Endothelial cell (in vitro differentiated cells): ENCODE measurements at places on chromosomes 5 and 9. TPM values are rescaled to one million over a fixed set of nuclear protein-coding genes. Genes with fewer than 3 reads are reported as not detected.

FOXD4L3 gene
- total RNA-seq: not detected

OTP gene
- total RNA-seq: not detected

GRCh38 chr5:40202814-40203440, 476.8 kb upstream of the PTGER4 start:
- no peaks in the 10 kb centered on the region for H3K27me3 ChIP-seq
- H3K27ac ChIP-seq: no peak overlapping the region
- no peaks in the 10 kb centered on the region for H3K36me3 ChIP-seq
- H3K4me1 ChIP-seq: no peaks in the 10 kb centered on the region

NFIB gene
- 120 TPM for total RNA-seq

ZBTB43 gene
- total RNA-seq: 16.7 TPM

DND1 gene
- total RNA-seq: 1.8 TPM

DNA sequence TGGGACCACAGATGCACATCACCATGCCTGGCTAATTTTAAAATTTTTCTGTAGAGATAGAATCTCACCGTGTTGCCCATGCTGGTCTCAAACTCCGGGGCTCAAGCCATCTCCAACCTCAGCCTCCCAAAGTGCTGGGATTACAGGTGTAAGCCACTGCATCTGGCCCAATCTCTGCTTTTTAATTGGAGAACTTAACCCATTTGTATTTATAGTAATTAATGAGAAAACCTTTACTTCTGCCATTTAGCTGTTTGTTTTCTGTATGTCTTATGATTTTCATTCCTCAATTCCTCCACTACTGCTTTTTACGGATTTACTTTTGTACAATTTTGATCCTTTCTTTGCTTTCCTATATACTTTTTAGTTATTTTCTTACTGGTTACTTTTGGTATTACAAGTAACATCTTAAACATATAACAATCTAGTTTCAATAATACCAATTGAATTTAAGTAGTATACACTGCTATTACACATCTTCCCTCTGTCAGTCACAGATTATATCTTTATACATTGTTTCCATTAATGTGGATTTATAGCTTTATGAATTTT, 26.1 kb downstream of the RALGDS start:
- H3K4me1 ChIP-seq: no peaks in the 10 kb centered on the region
- H3K36me3 ChIP-seq: peaks cover 38% of the 10 kb centered on the region
- no peak overlapping the region for H3K27ac ChIP-seq
- DNase-seq: no peak
- peaks cover 3% of the 10 kb centered on the region for H3K27me3 ChIP-seq

EDIL3 gene
- total RNA-seq: 74.6 TPM

DNA sequence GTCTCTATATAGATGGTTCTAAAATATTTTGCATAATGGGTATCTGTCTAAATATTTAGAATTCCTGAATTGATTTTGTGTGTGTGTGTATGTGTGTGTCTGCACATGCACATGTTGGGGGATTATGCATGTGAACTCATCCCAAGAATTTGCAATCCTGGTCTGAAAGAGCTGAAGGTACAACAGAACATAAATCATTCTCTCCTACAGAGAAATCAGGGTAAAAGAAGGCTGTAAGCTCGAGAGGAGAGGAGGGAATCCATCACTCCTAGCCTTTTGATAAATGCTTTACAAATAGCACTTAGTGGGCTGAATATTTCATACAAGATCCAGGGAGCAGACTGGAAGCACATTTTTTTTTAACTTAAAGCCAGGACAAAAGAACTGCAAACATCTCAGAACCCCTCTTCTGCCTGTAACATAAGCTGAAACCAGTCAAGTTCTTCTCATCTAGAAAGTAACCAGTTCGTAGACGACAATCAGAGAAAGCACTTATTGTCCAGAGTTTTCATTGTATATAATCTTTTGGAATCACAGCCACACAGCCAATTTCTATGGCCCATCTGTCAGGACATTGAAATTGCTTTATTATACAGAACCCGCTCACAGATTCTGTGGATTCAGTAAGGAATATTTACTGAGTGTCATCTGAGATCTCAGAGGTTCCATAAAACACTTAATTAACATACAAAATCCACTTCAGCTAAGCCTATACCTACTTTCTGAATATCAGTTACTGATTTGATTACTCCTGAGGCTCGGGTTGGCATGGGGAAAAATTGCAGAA, 541.4 kb upstream of the ZNF462 start:
- no peaks in the 10 kb centered on the region for H3K36me3 ChIP-seq
- H3K27ac ChIP-seq: no peak overlapping the region
- H3K4me1 ChIP-seq: no peaks in the 10 kb centered on the region
- H3K4me3 ChIP-seq: no peak overlapping the region
- DNase-seq: no peak

C9orf50 gene
- not detected for total RNA-seq

- H3K4me3 ChIP-seq: no peak overlapping the region
- DNase-seq: no peak
- no peak overlapping the region for H3K27ac ChIP-seq
- peaks cover 9% of the 10 kb centered on the region for H3K4me1 ChIP-seq
Measured at GRCh38 chr5:139100825-139101224, 97.3 kb downstream of the SIL1 start.

DNA sequence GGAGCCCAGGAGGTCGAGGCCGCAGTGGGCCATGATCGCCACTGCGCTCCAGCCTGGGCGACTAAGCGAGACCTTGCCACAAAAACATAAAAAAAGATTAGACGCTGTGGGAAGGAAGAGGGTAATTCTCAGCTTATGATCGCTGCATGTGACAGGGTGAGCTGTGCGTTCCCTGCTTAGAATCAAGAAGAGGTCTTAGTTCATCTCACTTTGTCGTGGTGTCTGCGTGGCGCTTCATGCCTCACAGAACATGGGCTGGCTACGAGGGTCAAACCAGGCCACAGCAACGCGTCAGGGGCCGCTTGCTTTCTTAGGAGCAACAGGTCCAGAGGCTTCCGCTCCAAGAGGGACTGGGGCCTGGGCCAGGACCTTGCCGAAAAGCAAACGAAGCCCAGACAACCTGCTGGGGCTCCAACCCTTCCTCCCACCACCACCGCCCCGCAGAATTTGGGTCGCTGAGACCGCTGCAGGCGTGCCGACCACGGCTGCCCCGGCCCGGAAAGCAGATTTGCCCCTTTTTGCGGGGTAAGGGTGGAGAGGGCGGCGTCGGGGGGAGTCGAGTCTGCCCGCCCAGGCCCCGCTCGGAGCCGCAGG, 10.0 kb upstream of the GRIN1 start:
- H3K27ac ChIP-seq: peak overlapping the region; percentile 70
- peaks cover 5% of the 10 kb centered on the region for H3K27me3 ChIP-seq
- no peaks in the 10 kb centered on the region for H3K36me3 ChIP-seq
- DNase-seq: no peak
- peak overlapping the region; percentile 89 for H3K4me3 ChIP-seq

LHX2 gene
- total RNA-seq: not detected

PCDHGA2 gene
- 1.6 TPM for total RNA-seq

DNA sequence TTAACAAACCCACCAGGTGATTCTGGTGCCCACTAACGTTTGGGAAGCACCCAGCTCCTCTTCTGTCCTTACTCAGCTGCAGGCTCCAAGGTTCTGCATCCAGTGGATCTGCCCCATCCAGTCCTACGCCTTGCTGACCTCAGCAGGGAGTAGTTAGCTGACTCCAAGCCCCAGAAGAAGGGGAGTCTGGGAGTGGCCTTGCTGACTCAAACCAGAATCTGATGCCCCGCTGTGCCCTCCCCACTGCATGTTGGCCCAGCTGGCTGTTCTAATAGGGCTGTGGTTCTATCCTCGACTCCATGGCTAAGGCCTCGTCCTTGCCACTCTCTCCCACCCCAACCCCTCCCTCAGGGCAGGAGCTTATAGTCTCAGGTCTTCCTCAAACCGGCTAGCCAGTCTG, 136.3 kb downstream of the TTLL11 start:
- H3K4me1 ChIP-seq: no peaks in the 10 kb centered on the region
- no peaks in the 10 kb centered on the region for H3K36me3 ChIP-seq
- H3K27me3 ChIP-seq: no peaks in the 10 kb centered on the region
- H3K27ac ChIP-seq: no peak overlapping the region
- DNase-seq: no peak

DNA sequence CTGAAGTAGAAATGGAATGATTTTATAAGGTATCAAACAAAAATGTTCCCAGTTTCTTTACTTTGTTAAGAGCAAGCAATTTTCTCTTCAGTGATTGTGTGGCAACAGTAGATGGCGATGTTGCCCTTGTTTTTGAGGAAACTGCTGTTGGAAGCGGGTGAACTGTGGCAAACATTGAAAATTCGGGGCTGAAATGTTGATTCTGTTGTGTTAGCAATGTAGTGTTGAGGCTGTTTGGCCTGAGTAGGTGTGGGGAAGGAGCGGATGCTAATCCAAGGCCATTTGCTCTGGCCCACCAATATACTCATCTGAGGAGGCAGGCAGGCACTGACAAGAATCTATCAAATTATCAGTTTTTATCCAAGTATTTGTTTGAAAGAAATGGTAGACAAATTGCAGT, 129.8 kb downstream of the SLC12A2 start:
- DNase-seq: peak; percentile 67
- peaks cover 3% of the 10 kb centered on the region for H3K27me3 ChIP-seq
- H3K27ac ChIP-seq: no peak overlapping the region

DNA sequence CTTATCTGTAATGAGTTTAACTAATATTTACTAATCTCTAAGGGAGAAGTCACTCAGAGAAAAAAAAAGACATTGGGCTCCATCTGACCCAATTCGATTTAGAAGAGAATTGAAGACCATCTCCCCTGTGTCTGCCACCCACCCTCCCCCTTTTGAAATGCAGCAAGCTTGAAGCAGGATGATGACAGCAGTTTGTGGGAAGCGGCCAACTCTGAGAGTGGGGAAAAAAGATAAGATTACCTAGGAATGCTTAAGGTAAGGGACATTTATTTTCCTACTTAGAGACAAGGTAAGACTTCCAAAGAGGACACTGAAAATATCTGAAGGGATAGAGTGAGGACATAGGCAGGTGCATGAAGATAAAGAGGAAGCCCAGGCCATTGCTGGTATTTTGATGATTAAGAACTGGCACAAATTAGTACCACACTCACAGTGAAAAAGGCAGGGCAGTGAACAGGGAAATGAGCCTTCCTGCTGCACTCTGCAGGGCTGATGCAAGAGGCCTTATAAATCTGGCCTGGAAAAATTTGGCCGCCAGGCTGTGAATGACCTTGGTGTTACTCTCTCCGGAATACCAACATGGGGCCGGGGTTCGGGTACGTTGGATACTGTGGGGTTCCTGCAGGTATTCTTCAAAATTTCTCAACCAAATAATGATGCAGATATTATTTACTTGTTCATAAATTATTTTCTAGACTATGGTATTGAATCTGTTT, 42.3 kb downstream of the HTR1A start:
- H3K4me3 ChIP-seq: no peak overlapping the region
- peaks cover 3% of the 10 kb centered on the region for H3K27me3 ChIP-seq
- no peak for DNase-seq
- H3K27ac ChIP-seq: no peak overlapping the region

DNA sequence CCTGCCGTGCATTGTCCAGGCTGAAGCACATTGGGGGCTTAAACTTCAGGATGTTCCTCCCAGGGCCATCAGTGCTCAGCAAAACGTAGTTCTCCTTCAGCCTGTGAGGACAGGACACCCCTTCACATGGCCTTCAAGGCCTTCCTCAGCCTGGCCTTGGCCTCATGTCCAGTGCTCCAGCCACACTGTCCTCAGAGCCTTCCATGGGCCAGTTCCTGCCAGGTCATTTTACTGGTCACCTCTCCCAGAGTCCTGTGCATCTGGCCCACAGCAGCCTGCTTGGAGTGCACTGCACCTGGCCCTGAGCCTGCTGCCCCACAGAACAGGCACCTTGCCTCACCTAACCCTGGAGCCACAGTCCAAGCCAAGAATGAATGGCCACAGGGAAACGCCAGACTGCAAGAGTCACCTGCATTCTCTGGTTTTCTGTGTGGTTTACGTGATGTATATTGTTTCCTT, 8.7 kb downstream of the HNRNPAB start:
- H3K4me1 ChIP-seq: peaks cover 9% of the 10 kb centered on the region
- no peak overlapping the region for H3K4me3 ChIP-seq
- peaks cover 7% of the 10 kb centered on the region for H3K27me3 ChIP-seq

NUTM2F gene
- total RNA-seq: not detected

DNA sequence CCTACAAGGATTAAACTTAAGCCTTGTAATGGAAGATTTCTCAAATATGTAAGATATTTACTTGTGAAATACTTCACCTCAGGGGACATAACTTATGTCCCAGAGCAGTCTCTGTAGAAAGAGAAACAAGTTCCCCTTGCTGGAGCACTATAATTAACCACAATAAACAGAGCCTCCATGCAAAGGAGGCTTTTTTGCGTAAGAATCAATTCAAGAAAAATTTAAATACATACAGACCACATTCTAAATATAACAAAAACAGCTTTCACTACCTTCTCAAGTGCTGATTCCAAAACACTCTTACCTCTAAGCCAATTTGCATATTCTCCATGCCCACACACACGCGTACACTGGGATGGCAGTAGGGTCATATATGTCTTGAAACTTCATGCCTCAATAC, 30.7 kb upstream of the CCNB1 start:
- H3K4me3 ChIP-seq: no peak overlapping the region
- no peaks in the 10 kb centered on the region for H3K4me1 ChIP-seq
- H3K27ac ChIP-seq: no peak overlapping the region
- DNase-seq: no peak

DNA sequence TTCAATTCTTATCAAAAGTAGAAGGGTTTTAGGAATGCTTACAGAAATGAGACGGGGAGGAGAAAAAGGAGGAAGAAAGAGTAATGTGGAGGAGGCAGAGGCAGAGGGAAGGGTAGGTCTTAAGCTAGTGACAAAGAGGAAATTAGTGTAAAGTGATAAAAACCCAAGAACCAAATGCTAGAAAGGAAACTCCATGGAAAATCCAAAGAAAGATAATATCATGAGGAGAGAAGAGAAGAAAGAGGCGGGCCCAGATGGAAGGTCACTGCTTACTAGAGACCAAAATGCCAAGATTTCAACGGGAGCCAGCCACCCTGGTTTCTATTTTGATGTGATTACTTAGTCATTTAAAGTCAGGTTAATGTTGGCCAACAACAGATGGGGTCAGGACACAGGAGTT, 68.6 kb upstream of the IL12B start:
- no peaks in the 10 kb centered on the region for H3K4me1 ChIP-seq
- no peak overlapping the region for H3K27ac ChIP-seq
- no peaks in the 10 kb centered on the region for H3K27me3 ChIP-seq
- no peaks in the 10 kb centered on the region for H3K36me3 ChIP-seq

GRCh38 chr5:141437221-141437620, 6.9 kb downstream of the PCDHGA12 start:
- peaks cover 34% of the 10 kb centered on the region for H3K36me3 ChIP-seq
- H3K27me3 ChIP-seq: peaks cover 2% of the 10 kb centered on the region
- DNase-seq: no peak

DNA sequence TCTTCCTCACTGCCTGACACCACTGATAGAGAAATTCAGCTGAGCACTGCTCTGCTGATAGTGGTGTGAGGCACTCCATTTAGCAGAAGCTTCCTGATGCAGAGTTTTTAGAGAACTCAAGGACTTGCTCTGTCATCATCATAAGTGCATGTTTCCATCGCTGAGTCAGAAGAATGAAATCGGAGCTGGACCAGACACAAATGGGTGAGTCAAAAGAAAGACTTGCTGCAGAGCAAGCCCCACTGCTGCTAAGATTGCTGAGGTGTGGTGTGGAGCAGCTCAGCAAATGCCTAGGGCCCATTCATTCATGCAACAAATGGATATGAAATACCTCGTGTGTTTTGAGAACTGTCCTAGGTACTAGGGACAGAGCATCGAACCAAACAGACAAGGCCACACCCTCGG, 410.2 kb upstream of the SLC30A5 start:
- no peak for DNase-seq
- H3K4me3 ChIP-seq: no peak overlapping the region
- H3K27me3 ChIP-seq: no peaks in the 10 kb centered on the region
- H3K36me3 ChIP-seq: no peaks in the 10 kb centered on the region
- no peaks in the 10 kb centered on the region for H3K4me1 ChIP-seq

GRCh38 chr9:94945197-94946144, 219.0 kb downstream of the AOPEP start:
- peaks cover 39% of the 10 kb centered on the region for H3K4me1 ChIP-seq
- H3K36me3 ChIP-seq: no peaks in the 10 kb centered on the region
- peak overlapping the region; percentile 49 for H3K27ac ChIP-seq
- H3K27me3 ChIP-seq: no peaks in the 10 kb centered on the region
- DNase-seq: no peak

CFAP77 gene
- 3.7 TPM for total RNA-seq
